ENCODE measurements at places on chromosomes 5 and 9.

DNA sequence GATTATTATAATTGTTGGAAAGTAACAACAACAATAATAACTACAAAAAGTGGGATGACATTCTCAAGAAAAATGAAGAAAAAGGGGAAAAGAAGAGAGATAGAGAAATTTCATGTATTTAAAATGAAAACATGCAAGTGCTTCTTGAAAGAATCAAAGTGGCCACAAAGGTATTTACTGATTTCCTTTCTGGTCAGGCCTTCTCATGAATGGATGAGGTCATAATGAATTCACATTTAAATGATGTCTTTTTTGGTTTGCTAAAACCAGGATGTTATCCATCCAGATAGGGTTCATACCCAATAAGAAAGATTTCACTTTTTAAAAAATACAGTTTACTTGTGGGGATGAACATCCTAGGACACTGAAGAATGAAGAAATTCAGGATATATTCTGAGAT lies 446.4 kb upstream of the PTGER4 start:
- DNase-seq: no peak

DNA sequence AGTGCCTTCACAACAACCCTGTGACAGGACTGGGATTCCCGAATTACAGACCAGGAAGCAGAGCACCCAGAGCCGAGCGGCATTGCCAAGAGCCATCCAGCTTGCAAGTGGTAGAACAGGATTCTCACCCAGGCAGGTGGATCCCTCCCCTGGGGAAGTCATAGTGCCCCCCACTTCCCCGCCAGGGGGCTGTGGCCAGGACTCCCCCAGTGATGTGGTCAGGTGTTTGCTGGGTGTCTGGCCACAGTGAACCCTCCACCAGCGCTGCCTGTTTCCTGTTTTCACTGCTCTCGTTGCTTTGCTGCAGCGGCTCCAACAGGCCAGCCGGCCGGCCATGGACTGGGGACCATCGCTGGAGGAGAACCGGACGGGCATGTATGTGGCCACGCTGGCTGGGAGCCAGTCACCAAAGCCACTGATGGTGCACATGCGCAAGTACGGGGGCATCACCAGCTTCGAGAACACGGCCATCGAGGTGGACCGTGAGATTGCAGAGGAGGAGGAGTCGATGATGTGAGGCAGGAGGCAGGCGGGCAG lies 19.3 kb downstream of the SLC6A7 start:
- DNase-seq: no peak

GRCh38 chr9:108837530-108837929 lies 18.3 kb downstream of the ACTL7B start:
- no peak for DNase-seq

DNA sequence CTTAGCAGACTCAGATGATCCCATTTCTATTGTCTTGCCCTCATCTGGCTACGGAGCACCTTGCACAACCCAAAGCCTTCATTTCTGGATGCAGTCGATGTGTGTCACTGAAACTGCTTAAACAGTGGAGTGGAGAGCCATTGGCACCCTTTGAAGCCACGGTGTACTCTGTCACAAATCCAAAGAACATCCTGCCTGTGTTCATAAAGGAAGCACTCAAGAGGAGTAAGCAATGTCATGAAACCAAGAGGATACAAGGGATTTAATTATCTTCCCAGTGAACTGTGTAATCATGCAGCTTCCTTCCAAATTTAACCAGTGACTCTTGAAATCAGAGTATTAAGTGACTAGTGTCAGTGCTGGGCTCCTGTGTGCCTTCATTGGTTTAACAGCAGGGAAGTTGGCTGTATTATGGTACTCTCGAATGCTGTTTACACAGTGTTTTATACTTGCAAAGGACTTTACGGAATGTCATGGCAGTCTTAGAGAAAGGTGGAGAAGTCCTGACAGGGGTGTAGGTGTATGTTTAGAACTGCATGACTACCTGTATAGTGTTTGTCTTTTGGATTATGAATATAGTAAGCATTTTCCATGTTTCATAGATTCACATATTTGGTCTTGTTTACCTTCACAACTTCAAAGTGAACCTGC lies 41.9 kb downstream of the CD180 start:
- DNase-seq: no peak

DNA sequence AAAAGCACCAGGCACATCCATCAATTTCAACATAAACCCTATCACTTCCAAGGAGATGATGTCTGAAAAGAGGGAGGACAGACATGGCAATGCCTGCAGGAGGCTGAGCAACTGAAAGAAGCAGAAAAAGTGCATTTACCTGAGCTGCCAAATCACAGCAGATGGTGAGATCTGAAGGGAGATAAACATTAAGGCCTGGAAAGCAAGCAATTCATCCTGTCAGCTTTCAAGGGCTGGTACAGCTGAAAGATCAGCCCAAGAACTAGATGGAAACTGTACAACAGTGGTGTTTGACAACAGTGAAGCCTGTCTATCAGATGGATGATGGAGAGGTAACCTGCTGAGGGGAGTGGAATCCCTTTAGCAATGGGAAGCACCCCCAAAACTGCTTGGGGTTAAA lies 433.2 kb upstream of the ZNF608 start:
- DNase-seq: no peak

DNA sequence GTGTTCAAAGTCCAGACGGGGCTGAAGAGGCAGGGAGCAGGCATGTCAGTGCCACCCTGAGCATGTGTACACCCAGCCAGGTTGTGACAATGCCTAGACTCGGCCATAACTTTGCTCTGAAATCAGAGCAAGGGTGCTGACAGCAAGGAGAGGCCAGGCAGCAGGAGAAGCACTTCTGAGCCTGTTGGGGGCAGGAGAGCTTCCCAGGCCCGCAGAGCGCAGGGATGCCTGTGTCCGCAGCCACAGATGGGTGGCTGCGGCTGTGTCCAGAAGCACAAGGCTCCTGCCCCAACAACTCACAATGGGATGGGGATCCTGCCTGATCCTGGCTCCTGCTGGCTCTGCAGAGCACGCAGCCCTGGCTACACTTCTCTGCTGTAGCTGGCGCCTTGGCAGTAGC lies 373.9 kb downstream of the CHSY3 start:
- DNase-seq: no peak

DNA sequence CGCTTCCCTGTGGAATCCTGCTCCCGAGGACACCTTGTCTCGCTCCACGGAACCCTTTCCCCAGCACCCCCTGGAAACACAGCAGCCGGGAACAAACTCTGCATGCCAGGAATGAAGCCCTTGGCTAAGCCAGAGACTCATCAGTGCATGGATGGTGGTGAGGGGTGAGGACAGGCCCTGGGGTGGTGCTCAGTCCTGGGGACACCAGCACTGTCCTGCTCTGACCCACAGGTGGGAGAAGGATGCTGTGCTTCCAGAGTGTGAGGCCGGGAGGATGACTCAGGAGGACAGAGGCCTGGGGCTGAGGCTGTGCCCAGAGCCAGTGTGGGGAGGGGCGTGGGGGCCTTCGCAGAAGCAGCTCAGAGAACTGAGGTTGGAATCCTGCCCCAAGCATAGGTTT lies 11.2 kb upstream of the EGR1 start:
- DNase-seq: no peak

GRCh38 chr9:83423815-83424707 lies 114.1 kb downstream of the FRMD3 start:
- DNase-seq: no peak

DNA sequence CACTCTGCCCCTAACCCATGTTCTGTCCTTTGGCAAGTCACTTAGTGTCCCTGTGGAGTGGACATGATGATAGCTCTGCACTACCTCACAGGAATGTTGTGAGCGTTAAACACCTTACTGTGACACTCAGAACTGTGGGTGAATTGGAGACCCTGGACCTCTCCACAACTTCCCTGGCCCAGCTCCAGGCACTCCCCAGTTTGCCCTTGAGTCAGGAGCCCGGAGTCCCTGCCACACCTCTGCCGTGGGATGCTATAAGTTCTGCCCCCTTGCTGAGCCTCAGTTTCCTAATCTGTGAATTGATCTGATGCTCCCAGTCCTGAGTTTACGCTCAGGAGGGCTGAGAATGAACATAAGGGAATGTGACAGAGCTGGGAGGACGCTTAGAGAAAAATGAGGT lies 34.4 kb downstream of the GSN start:
- DNase-seq: no peak

DNA sequence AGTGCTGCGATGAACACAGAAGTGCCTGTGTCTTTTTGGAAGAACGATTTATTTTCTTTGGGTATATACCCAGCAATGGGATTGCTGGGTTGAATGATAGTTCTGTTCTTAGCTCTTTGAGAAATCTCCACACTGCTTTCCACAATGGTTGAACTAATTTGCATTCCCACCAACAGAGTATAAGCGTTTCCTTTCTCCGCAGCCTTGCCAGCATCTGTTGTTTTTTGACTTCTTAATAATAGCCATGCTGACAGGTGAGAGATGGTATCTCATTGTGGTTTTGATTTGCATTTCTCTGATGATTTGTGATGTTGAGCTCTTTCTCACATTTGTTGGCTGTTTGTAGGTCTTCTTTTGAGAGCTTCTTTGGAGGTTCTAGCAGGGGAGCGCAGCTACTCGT lies 134.6 kb downstream of the TENT4A start:
- DNase-seq: no peak
